ENCODE measurements at places on chromosomes 7 and 10.

GRCh38 chr10:43263551-43264343 lies 3.1 kb downstream of the RASGEF1A start:
- no peak for DNase-seq

- no peak for DNase-seq
Observed at GRCh38 chr7:87217983-87218653, 1.4 kb downstream of the TMEM243 start.

DNA sequence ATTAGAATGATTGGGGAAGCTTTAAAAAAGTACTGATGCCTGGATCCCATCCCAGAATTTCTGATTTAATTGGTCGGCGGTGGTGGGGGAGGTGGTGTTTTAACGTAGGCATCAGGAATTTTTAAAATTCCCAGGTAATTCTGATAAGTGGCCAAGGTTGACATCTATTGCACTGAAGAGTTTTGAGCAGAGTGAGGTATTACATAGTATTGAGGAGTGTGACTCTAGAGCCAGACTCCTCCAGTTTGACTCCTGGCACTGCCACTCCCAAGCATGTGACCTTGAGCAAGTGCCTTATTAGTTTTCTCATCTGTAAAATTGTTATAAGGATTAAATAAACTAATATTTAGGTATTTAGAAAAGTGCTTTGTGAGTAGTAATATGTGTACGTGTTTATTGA lies 6.2 kb downstream of the PLEKHA1 start:
- no peak for DNase-seq

DNA sequence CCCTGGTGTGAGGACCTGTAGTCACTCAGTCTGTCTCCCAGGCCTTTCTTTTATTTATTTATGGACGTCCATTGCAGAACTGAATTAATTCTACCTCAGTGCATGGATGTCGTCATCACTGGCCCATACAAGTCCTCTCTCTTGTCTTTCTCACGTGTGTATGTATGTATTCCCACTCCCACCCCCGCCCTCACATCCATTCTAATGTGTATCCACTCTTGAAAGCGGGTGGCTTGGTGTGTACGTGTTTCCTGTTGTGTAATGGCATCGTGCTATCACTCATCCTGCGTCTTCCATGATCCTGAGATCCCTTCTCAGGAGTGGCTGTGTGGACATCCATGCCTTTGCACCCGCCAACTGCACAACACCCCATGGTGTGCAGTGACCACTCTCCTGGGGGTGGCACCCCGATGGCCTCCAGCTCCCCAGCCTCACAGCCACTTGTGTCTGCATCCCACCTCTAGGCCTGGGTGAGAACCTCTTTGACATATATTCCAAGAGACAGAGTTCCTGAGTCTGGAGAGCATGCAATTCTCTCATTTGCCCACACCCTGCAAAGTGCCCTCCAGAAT lies 3.0 kb upstream of the AOC1 start:
- no peak for DNase-seq

DNA sequence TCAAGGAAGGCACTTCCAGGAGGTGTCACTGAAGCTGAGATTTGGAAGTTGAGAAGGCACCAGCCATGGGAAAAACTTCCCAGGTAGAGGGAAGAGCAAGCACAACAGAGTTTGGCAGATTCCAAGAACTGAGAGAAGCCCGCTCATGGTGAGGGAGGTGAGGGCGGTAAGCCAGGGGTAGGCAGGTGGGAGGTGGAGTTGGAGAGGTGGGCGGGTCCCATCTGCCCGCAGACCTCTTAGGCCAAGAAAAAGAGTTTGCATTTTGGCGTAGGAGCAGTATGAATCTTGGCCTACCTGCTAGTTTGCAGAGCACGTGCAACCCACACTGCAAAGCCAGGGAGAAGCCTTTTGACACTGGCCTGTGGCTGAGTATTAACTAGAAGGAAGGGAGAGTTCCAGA lies 18.8 kb downstream of the FRMPD2 start:
- no peak for DNase-seq

- DNase-seq, result no peak
Observed at GRCh38 chr10:35979116-35979515, 337.0 kb upstream of the FZD8 start.

GRCh38 chr7:106823631-106824030 lies 41.5 kb upstream of the PIK3CG start:
- DNase-seq, result no peak

DNA sequence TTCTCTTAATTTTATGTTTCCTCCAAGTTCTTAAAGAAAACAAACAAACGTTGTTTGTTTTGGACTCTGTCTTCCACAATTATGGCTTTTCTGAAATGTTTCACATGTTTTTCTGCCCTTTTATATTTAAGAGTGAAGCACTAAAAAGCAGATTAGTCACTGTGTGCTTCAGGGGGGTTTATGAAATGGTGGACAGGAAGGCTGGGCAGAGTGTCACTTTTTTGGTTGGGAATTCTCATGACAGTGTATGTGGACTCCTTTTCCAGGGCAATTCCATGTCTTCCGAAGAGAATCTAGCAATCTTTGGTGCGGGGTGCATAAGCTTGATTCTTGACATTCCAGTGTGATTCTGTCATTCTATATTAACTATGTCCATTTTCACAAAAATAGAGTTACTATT lies 669.4 kb downstream of the PARD3 start:
- DNase-seq, result no peak

GRCh38 chr7:150401424-150401790 lies 22.3 kb downstream of the ZNF775 start:
- no peak for DNase-seq

GRCh38 chr7:49718760-49719159 lies 54.7 kb upstream of the VWC2 start:
- no peak for DNase-seq

- DNase-seq, result no peak
Observed at GRCh38 chr7:9507290-9507689, 1073.9 kb downstream of the NXPH1 start.

GRCh38 chr10:111261081-111261615 lies 184.3 kb downstream of the ADRA2A start:
- no peak for DNase-seq

DNA sequence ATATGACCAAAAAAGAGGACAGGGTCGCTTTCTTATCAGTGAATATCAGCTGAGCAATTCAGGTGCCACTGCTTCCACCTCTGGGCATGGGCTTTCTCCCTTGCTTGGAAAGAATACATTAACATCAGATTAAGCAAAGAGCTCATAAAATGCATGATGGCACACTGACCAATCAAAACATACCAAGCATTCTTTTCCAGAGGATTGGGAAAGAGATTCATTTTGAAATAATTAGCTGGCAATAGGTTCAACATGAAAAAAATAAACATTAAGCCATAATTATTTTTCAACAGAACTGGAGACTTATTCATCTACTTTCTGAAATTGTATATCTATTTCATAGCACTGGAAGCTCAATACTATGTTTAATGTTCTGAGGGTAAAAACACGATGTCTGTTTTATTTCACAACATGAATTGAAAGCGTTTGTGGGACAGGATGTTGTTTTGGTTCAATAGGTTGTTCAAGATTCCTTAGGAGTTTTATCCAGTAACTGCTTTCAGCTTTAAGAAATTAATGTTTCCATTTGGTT lies 53.2 kb downstream of the TFAM start:
- no peak for DNase-seq

DNA sequence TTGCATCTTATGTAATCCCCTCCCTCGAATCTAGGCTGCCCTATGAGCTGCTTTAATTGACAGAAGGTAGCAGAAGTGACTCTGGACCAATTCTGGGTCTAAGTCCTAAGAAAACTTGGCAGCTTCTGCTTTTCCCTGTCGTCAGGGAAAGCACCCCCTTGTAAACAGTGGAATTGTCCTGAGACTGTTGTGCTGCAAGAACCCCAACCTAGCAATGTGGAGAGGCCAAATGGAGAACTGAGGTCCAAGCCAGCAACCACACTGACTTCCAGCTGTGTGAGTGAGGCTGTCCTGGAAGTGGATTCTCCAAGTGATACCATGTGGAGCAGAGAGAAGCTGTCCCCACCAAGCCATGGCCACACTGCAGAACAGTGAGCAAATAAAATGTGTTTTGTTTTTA lies 75.5 kb downstream of the ARHGAP22 start:
- DNase-seq, result no peak

- DNase-seq, result no peak
Observed at GRCh38 chr7:140170375-140170774, 6.4 kb downstream of the KDM7A start.

- no peak for DNase-seq
Observed at GRCh38 chr7:85454904-85455303, 268.0 kb upstream of the SEMA3D start.

- DNase-seq, result no peak
Observed at GRCh38 chr10:95462740-95463667, 98.2 kb downstream of the SORBS1 start.

DNA sequence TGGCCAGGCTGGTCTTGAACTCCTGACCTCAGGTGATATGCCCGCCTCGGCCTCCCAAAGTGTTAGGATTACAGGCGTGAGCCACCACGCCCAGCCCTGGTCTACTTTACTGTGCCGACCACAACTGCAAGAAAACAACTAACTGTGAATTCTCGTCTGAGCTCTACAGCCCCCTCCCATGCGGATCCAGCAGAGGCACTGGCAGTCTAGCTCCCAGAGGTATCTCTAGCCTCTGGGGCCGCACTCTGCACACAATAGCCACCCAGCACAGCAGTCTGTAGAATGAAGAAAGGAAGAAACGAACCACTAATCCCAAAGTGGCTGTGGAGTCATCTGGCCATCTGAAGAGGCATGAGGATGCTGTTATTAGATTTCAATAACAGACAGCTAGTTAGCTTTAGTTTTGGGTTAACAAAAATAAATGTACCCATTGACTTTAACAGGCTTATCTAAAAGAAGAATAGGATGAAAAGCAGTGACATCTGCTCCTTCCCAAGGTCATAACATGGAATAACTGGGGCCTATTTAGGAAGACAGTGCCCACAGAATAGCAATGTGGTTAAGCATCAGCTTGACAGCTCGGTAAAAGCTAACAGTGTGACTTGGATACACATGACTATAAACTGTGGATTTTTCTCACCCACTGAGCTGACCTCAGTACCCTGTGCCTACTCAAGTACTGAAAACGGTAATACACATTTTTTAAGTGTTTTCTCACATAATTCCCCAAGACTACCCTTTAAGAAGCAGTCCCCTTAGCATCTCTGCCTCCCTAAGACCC lies 131.9 kb downstream of the TNS3 start:
- DNase-seq, result no peak

Measured in stimulated activated CD4-positive, alpha-beta T cell treated with anti-CD3 and anti-CD28 coated beads, TNF-alpha, amount 100 ng/mL, for 24 hours (primary cell).